Activated naive CD4-positive, alpha-beta T cell treated with anti-CD3 and anti-CD28 coated beads, Interleukin-2, amount 10 ng/mL, durations not matched to agents 7 days and 5 days (primary cell): ENCODE measurements at places on chromosomes 16 and 17.
A peak's percentile ranks its signal among the peaks of the same experiment; 100 is the strongest.

DNA sequence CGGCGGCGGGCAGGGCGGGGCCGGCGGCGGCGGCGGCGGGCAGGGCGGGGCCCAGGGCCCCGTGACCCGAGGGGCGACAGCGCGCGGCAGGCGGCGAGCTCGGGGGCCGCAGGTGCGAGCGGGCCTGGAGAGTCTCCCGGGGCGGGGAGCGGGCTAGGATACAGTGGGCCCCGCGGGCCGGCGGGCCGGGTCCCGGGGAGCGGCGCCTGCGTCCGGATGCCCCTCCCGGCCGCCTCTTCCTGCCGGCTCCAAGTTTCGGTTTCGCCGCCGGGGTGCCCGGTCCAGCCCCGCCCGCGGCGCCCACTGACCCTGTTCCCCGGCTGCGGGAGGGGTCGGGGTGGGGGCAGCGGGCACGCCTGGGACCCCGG is at the start of gene RNF213:
RNF213 (plus strand) TSS at position 62 of the 368 bp plus-strand sequence. CDS start 2,830 bp downstream, outside the sequence.
- DNase-seq: peak; percentile 75

DNA sequence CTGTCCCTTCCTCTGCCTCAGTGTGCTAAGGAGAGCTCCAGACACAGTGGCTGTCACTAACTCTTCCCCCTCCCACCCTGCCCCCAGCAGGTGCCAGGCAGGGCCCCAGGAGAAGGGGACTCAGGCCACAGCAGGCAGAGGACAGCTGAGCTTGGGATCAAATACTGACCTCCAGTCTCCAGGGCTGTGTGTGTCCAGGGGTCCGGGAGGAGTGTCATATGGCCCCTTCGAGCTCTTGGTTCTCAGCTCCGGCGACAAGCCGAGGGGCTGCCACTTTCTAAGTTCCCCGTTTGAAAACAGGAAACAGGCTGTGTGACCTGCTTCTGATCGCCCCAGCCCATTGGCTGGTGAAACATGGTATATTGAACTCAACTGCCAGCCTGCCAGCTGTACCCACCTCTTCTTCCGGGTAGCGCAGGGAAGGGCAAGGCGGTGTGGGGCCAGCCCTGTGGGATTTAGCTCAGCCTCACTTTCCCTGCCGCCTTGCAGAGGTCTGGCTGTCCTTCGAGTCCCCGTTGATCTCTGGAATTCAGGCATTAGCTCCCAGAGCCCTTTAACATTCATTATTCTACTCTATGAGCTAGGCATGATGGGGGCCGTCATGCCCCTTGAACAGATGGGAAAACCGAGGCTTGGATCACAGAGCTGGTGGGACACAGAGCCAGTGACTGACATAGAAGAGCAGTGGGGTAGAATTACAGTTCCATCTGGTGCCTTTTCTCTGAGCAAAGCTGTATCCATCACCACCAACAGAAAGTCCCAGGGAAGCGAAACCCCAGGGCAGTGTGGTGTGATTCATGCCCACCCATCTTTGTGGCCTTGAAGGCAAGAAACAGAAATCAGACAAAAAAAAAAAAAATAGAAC is at the start of gene SNX20:
SNX20 (minus strand) TSS at position 292 of the 865 bp plus-strand sequence. CDS start 3,786 bp downstream, outside the sequence.
- peak; percentile 82 for DNase-seq

DNA sequence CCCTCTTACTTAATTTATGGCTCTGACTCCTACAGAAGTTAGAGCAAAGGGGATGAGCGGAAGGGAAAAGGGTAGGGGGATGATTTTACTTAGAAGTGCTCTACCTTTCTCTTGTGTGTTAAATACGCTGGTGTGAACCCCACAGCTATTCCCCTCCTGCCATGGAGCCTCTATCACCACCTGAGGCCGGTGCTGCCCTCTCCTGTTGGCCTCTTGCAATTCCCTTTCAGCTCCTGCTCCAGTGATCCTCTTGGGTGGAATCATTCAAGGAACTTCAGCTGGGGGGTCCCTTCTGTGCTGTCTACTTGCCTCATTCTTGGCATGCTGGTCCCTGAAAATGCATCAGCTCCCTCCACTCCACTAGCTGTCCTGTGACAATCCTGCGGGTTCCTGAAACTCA is 41.8 kb upstream of the CDH8 start:
- no peak for DNase-seq

GRCh38 chr17:79574108-79574507 is 36.7 kb downstream of the RBFOX3 start:
- no peak for DNase-seq

DNA sequence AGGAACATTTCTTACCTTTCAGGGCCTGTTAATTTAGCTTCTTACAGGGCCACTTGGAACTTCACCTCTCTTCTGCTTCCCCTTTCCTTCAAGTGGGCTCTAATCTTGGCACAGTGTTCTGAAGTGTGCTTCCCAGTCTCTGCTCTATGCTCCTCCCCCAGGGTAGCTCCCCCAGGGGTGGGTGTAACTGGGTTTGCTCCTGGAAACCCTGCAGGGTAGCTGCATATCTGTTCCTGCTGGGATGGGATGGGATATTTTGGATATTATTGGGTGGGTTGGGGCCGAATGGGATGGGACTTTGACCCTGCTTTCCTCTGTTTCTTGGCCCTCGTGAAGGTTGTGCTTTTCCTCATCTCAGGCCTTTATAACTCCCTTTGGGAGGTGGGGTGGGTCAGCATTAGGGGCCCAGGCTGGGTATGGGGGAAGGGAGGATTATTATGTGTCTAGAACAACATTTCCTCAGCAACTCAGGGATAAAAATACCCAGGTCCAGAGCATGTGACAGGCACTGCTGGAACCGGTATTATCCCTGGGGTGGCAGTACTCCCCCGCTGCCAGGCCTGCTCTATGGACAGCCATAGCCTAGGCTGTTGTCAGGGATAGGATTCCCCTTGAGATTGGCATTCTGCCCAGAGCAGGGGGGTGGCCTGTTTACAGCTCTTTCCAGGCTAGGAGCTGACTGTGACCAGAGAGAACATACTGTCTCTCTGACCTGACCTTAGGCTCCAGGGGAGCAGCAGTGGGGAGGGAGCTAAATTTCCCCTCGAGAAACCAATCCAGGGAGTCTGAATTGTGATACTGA is 5.0 kb downstream of the NFE2L1 start:
- DNase-seq: no peak
